ENCODE measurements at places on chromosomes 3 and 15.

DNA sequence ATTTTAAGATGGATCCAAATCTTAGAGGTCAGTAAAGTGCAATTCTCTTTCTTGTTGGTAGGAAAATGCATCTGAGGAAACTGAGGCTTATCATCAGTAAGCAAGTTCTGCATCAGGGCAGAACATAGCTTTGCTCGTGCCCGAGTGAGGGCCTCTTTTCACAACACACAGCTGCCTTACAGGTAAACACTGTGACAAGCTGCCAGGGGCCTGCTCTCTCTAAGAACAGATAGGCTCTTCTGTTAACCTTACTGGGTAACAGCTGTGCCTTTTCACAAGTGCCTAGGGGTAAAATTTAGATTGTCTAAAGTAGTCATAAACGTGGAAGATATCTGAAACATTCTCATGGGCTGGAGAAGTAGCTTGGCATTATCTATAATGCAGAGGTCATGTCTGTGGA, 118.1 kb downstream of the C3orf38 start:
- DNase-seq: no peak

GRCh38 chr15:77349666-77350065, 70.2 kb downstream of the PEAK1 start:
- no peak for DNase-seq

DNA sequence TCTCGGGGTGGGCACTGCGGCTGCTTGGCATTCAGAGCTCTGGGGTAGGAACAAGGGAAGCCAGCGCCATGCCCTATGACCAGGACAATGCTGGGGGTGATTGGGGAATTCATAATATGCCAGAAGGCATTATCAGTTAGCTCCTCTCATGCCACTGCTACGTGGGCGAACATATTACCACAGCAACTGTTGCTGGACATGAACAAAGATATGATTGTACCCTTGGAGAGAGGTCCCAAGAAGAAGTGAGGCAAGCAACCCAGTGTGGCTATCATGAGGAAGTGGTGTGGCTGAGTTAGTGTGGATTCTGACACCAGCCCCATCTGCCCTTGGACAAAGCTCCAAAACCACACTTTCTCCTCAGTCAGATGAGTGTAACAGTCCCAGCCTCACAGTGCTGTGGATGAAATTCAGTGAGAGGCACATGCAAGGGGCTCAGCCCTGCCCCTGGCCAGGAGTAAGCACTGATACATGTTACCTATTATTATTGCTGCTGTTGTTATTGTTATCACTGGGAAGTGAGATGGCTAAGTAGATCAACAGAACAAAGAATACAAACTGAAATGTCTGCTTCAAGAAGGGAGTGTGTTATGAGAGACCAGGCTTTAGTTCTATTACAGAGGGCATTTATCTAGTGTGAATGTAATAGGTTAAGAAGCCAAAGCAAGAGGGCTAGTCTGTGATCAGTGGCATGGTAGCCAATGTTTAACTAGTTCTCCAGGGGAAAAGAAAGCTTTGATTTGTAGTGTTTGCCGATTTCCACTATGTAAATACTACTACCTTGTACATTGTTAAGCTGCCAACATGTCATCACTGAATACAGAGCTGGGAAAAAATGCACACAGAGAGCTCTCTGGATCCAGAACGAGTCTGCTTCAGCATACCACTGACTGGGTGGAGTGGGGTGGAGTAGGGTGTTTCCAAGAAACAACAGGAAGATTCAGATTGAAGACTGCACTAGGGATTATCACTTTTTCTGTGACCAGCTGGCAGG, 222.3 kb upstream of the EIF1B start:
- DNase-seq: no peak

DNA sequence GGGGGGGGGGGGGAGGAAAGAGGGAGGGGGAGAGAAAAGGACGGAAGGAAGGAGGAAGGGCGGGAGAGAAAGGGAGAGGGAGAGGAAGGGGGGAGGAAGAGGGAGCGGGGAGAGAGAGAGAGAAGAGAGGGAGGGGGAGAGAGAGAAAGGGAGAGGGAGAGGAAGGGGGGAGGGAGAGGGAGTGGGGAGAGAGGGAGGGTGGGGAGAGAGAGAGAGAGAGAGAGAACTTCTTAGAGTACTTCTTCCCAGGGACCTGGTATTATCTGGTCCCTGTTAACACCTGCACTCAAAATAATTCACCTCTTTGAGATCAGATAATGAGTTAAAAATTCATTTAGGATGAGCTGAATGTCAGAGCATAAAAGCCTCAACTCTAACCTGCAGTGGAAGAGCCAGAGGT, 1.1 kb downstream of the SEC13 start:
- DNase-seq: no peak

- no peak for DNase-seq
Observed at GRCh38 chr3:146092230-146092629, 68.8 kb downstream of the PLOD2 start.

- no peak for DNase-seq
Observed at GRCh38 chr15:101272584-101272983, 4.7 kb downstream of the SELENOS start.

GRCh38 chr3:172094621-172095557, 55.5 kb downstream of the FNDC3B start:
- DNase-seq: no peak

DNA sequence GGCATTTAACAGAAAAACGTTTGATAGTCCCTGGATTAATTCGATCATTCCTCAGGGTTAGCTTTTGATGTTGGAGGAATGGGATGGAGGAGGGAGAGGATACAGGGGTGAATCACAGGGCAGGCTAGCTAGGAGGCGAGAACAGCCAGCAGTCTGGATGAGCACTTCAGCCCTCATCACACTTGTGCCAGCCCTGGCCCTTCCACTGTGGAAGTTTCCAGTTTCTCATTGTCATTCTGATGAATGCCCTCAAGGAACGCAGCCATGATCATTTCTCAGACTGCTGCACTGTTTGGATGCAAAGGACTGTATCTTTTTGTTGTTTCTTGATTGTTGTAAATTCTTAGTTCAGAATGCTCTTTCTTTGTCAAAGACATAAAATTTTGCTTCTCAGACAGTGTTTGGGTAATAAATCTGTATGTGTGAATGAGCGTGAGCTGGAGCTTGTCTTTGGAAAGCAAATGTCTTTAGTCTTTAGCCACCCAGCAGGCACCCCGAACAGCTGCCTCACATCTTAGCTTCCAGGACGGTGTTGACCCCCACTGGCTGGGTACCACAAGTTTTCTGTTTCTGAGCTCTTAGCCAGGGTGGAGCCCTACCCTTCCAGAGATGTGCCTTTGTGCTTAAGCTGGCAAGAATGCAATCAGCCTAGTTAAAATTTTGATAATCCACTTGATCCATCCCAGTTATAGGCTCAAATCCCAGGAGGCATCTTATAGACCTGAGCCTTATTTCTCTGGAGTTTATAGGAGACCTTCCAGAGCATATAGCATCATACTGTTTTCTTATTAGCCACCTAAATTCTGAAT, 121.1 kb downstream of the PDCD6IP start:
- DNase-seq: no peak

GRCh38 chr15:37217567-37217966, 117.2 kb upstream of the MEIS2 start:
- DNase-seq: no peak

- no peak for DNase-seq
Observed at GRCh38 chr15:35993196-35993595, 447.2 kb upstream of the DPH6 start.

GRCh38 chr3:190192739-190193138, 72.0 kb upstream of the P3H2 start:
- DNase-seq: no peak

- DNase-seq: no peak
Observed at GRCh38 chr3:30181581-30181980, 424.8 kb upstream of the TGFBR2 start.

DNA sequence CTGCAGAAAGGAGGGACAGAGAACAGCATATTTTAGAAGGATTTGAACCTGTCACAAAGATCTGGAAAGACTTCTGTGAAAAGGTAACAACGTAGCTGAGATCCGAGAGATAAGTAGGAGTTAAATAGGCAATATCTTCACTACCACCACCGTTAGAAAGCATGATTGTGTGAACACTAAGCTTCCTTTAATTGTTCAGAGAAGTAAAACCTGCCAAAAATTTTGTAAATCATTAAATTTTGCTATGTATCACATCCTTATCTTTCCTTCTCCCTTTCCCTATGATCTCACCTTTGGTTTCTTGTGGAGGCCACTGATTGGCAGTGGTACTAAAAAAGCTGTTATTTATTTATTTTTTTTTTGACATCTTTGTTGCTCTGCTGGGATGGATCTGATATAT, 346.9 kb downstream of the NLGN1 start:
- DNase-seq: no peak

DNA sequence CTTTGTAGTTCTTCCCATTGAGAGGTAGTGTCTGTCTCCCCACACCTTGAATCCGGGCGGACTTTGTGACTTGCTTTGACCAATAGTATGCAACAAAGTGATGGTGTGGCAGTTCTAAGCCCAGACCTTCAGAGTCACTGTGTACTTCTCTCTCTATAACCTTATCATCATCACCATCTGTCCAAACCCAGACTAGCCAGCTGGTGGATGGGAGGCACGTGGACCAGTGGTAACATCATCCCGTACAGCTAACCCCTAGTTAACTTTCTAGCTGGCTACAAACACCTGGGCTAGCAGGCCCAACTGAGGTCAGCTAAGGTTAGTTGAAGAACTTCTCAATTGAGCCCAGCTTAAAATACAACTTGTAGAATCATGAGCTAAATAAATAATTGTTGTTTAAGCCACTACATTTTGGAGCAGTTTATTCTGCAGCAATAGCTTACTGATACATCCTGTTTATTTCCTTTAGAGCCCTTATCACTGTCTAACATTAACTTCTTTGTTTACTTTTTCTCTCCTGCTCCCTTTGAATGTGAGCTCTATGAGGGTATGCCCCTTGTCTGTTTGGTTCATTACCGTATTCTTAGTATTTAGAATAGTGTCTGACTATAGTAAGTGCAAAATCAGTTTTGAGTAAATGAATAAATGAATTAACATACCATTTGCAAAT, 11.5 kb upstream of the CCR9 start:
- no peak for DNase-seq

DNA sequence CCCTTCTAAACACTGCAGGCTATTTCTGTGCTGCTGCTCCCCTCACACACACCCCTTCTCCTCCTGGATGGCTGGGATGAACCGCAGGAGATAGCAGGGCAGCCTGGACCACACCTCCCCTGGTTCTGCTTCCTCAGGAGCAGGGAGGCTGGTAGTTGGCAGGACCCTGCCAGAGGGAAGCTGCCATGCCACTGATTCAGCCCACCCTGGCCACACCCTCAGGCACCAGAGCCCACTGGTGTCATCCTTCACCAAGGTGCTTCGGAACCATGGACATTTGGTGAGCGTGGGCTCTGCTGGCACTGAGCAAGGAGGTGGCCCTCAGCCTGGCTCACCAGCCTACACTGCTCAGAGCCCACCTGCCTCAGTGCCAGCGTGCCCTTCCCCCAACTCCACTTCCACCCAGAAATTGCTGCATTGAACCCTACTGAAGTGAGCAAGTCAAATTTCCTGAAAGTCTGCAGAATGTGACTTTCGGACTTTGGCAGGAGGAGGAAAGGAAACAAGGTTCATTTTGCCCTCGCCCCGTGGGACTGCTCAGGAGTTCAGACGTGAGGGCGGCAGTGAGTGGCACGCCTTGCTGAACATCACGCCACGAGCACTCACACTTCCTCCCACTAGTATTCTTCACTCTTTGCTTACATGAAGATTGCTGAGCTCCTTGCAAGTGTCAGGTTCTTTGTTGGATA, 26.3 kb downstream of the BMF start:
- DNase-seq: no peak

DNA sequence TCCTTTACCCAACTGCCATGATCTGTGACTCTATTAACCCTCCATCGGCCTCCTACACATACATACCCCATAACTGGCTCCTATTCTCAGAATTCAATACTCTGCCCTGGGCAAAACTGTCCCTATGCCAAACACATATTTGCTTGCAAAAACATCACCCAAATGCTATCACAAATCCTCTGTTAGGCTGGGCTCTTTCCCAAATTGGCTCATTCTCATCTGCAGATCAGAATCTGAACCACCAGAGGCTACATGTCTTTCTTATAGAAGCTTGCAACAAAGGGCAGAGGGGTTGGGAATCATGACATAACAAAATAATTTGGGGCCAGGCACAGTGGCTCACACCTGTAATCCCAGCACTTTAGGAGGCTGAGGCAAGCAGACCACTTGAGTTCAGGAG, 45.4 kb upstream of the GOLM2 start:
- DNase-seq: no peak

DNA sequence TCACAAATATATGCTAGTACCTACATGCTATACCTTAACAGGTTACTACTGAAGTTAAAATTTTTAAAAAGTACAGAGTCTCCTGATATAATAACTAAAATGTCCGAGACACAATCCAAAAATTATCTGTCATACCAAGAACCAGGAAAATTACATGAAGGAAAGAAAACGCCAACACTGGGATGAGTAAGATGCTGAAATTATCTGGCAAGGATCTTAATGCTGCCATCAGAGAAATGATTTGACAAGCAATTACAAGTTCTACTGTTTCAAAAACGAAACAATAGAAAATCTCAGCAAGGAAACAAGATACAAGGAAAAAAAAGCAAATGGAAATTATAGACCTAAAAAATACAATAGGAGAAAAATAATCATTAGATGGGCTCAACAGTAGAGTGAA, 92.5 kb downstream of the UBE3A start:
- no peak for DNase-seq

All from A172 (cell line).